ENCODE measurements at places on chromosomes 2 and 18.
A peak's percentile ranks its signal among the peaks of the same experiment; 100 is the strongest.

DNA sequence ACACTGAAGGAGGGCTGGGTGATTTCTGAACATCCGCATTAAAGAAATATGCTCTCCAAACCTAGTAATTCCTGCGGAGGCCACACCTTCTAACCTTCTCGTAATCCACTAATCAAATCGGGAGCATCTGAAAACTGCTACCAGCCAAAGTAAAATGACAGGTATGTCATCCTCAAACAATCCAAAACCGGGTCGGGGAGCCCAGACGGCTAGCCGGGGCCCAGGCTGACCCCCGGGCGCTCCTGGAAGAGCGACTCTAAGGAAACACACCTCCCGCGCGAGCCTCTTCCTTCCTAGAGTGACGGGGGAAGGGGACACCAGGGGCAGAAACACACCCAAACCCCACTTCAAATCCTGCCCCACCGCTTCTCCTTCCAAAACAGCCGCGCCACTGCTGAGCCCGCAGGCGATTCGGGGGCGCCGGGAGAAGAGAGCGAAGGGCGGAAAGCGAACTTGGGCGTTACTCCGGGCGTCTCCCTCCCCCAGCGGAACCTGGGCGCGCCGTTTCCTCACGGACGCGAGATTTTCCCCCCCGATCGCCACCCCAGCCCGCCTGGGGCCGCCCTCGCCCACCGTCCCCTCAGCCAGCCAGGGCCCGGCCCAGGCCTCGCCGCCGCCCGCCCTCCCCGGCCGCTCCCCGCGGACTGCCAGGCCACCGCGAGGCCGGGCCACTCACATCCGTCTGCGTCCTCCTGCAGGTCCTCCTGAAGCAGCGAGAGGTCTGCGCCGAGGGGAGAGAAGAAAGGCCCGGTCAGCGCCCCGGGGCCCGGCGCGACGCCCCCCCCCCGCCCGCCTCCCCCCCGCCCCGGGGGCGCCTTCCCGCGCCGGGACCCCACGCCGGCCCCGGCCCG lies 584 bp downstream of the PPP4R1 start:
- peak; percentile 70 for DNase-seq

- no peak for DNase-seq
These were observed 83.7 kb downstream of the TTC32 start for GRCh38 chr2:19818039-19818438.

- DNase-seq, result peak; percentile 42
These were observed 433 bp downstream of the SH3RF3 start for GRCh38 chr2:109129356-109129920.

GRCh38 chr18:74611765-74612164 lies 14.1 kb downstream of the ZNF407 start:
- no peak for DNase-seq

GRCh38 chr2:237864444-237864931 lies 5.1 kb downstream of the RAMP1 start:
- no peak for DNase-seq

GRCh38 chr2:186327251-186327868 lies 158.7 kb upstream of the ZC3H15 start:
- no peak for DNase-seq

Data from M059J (cell line).